Stimulated activated CD4-positive, alpha-beta T cell treated with anti-CD3 and anti-CD28 coated beads, TNF-alpha, amount 100 ng/mL, for 1 hour (primary cell): ENCODE measurements at places on chromosomes 4 and X.

GRCh38 chr4:110414561-110414920 lies 61.4 kb upstream of the ENPEP start:
- DNase-seq = no peak

DNA sequence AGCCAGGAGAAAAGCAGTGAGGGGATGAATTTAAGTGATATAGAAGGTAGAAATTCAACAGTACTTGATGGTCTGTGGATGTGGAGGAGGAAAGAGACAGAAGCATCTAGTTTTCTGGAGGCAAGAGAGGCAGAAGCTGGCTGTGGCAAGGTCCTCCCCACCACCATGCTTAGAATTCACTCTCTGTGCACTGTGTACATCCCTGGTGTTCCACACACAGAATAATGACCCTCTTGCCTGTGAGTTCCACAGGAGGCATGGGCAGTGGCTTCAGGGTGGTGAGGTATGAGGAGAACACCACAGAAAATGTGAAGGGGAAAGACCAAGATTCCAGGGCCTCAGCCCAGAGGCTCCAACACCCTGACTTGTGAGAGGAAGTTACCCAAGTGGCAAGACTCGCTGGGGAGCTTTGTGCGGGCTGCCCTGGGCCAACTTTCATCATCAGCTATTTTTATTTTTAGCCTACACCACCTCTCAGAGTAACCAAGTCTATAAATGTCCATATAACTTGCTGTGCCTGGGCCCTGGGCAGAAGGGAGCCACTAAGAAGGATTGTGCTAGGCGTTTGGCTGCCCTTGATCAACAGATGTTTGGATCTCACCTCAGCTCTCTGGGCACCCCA lies 7.8 kb upstream of the INTS6L start:
- DNase-seq = no peak

GRCh38 chrX:19865567-19866363 lies 21.6 kb downstream of the SH3KBP1 start:
- DNase-seq = no peak

GRCh38 chr4:158818560-158819140 lies 49.8 kb downstream of the FNIP2 start:
- DNase-seq = no peak

GRCh38 chr4:52711272-52711671 lies 40.0 kb downstream of the ERVMER34-1 start:
- DNase-seq = no peak

- no peak for DNase-seq
Measured at GRCh38 chrX:70481471-70482270, 37.0 kb downstream of the DLG3 start.

DNA sequence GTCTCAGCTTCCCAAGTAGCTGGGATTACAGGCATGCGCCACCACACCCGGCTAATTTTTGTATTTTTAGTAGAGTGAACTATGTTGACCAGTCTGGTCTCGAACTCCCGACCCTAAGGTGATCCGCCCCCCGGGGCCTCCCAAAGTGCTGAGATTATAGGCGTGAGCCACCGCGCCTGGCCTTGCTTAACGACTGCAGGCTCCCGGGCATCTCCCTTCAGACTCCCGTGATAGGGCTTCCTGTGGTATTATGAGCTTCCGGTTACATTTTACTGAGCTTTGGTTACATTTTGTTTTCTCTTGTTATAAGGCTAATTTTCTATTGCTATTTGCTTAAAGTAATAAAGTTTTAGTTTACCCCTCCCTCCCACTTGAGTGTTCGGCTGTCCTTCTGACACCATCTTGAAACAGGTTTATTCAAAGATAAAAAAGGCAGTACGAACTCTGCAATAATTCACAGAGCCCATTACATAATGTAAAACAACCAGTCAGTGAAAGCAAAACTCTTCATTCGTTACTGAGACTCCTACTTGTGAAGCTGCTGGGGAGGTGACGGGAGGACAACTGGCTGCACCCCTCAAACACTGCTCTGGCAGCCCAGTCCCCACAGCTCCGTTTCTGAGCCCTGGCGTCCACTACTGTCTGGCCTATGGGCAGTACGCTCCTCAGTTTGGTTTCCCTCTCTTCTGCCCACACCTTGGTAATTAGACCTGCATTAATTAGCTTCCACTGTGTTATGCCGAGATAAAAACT lies 795.7 kb upstream of the SLIT2 start:
- DNase-seq = no peak

GRCh38 chr4:180925805-180926204 lies 1317.4 kb upstream of the TENM3 start:
- no peak for DNase-seq
